CD4-positive, alpha-beta T cell (primary cell): ENCODE measurements at places on chromosomes 6 and 20.

DNA sequence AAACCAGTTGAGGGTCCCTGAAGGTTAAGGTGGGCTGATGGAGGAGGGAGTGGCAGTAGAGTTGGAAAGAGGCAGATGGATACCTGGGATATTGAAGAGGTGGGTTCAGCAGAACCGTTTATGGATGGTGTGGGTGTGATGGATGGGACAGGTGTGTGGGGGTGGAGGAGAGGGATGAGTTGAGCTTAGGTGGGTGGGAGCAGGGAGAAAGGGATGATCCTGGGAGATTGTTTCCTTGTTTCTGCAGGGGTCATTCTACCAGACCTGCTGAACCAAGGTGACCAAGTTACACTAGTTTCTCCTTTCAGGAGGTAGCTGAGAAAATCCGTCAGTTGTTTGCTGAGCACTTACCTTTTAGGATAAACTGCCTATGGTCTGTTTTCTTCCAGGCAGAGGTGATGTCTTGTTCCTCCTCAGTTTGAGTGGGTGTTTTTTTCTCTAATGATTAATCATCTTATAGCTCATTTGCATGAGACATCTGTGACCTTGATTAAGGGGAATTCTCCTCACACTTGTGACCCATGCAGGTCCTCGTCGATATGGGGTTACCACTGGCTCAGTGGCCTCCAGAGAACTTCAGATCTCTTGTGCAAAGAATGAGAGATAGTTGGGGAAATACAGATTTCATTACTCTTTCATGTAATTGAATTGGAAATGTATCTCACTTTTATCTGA is 53.0 kb downstream of the FARS2 start:
- no peak for DNase-seq

DNA sequence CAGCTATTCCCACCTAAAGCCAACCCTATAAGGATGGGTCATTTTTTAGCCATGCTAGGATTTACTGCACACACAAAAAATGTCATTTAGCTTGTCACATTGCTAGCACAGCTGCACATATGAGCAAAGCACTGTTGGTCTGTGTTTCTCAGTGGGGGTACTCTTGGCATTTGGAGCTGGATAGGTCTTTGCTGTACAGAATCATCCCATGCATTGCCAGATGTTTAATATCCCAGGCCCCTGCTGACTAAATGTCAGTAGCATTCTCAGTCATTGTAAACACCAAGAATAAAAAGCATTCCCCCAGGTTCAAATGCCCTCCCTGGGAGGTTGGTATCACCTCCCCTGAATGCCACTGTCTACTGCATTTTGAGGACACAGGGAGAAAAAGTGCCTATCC is 14.6 kb upstream of the LTV1 start:
- DNase-seq, result no peak

DNA sequence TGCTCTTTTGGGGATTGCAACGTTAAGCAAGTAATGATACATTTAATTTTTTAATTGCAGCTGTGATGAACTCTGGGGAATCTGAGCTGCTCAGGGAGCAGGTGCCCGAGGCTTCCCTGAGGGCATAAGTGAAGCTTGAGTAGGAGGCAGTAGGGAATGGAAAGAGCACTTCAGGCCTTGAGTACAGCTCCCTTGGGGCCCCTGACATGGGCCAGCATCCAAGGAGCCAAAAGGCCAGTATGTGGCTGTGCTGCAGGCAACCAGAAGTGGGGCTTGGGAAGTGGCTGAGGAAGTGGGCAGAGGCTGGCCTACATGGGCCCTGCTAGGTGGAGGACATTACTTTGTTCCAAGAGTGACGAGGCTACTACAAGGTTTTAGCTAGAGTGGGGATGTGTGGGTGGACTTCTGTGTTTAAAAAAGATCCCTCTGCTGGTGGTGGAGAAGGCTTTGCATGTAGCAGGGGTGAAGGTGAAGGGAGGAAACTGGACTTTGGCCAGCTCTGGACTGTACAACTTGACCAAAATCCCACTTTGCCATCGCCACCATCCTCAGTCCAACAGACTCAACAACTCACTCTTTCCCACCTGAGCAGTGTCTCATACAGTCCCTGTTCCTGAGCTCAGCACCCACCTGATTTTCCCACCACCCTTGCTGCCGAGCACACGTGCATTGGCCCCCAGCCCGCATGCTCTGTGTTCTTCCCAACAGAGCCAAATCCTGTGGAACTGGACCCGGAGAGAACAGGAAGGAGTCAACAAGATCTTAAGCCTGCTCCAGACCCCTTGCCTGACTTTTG is 10.9 kb upstream of the ZNF831 start:
- DNase-seq, result no peak

DNA sequence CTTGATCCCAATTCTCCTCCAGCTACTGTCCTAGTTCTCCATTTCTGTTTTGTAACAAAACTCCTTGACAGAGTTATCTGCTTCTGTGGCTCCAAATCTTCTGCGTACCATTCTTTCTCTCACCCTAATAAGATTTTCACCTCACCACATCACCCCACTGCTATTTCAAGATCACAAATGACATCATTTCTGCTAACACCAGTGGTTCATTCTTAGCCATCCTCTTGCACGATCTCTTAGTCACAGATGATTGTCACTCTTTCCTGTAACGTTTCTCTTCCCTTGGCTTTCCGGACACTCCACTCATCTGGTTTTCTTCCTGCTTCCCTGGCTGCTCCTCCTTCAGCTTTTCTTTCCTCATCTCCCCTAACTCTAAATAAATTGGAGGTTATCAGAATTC is 56.8 kb upstream of the FABP7 start:
- DNase-seq, result no peak

- no peak for DNase-seq
Measured at GRCh38 chr6:4192173-4192572, 56.8 kb upstream of the ECI2 start.
